Stimulated activated CD8-positive, alpha-beta memory T cell treated with anti-CD3 and anti-CD28 coated beads, Interleukin-2, amount 100 ng/mL, for 48 hours (primary cell): ENCODE measurements at places on chromosomes 3 and 15.
A peak's percentile ranks its signal among the peaks of the same experiment; 100 is the strongest.

DNA sequence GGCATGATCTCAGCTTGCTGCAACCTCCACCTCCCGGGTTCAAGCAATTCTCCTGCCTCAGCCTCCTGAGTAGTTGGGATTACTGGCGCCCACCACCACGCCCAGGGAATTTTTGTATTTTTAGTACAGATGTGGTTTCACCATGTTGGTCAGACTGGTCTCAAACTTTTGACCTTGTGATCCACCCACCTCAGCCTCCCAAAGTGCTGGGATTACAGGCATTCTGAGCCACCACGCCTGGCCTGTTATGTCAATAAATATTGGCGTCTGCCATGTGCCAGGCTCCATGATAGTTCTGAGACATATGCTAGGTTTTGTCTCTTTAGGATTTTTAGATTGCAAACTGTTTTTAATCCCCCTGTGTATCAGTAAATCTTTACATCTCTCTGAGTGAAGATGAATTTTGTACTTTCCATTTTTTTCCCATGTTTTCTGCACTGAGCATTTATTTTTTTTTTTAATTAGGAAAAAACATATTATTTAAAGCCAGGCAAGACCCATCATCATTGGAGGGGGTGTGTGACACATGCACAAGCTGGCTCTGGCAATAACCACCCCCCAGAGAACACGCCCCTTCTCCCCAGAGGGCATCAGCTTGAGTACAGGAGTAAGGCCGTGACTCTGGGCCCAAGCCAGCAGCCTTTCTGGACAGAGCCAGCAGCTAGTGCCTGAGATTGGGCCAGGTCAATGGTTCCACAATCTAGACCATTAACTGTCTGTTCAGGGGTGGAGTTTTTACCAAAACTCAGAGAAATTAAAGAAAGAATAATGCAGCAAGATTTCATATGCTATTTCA lies 51.0 kb upstream of the ATP1B3 start:
- no peak for DNase-seq

- no peak for DNase-seq
Observed at GRCh38 chr3:188776447-188776846, 395.3 kb upstream of the TPRG1 start.

GRCh38 chr15:56723787-56724186 lies 9.5 kb downstream of the ZNF280D start:
- no peak for DNase-seq

GRCh38 chr15:100592898-100593297 lies 9.1 kb downstream of the LINS1 start:
- no peak for DNase-seq

- DNase-seq: no peak
Observed at GRCh38 chr3:172300187-172300586, 148.1 kb downstream of the GHSR start.

GRCh38 chr15:78811124-78811824 lies at the start of gene ADAMTS7:
TSS of gene ADAMTS7 (minus strand) at chr15:78811464. CDS start at chr15:78811220, 244 bp downstream.
- DNase-seq: peak; percentile 37

- no peak for DNase-seq
Observed at GRCh38 chr3:154180836-154181691, 59.9 kb downstream of the ARHGEF26 start.

DNA sequence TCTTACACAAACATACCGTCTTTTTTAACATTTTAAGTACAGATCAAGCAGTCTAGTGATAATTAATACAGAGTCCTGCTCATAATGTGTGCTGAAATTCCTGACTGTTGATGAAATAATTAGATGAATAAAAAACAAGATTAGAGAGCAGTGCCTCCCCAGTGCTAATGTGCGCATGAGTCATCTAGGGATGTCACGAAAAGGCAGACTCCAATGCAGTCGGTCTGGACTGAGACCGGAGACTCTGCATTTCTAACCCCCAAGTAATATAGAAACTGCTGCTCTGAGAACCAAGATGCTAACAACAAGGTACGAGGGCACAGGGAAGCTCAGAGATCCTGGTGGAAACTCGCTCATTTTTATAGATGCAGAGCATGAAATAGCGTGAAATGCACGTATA lies 61.4 kb downstream of the COL8A1 start:
- no peak for DNase-seq

- no peak for DNase-seq
Observed at GRCh38 chr3:112685420-112685819, 44.5 kb upstream of the CCDC80 start.

DNA sequence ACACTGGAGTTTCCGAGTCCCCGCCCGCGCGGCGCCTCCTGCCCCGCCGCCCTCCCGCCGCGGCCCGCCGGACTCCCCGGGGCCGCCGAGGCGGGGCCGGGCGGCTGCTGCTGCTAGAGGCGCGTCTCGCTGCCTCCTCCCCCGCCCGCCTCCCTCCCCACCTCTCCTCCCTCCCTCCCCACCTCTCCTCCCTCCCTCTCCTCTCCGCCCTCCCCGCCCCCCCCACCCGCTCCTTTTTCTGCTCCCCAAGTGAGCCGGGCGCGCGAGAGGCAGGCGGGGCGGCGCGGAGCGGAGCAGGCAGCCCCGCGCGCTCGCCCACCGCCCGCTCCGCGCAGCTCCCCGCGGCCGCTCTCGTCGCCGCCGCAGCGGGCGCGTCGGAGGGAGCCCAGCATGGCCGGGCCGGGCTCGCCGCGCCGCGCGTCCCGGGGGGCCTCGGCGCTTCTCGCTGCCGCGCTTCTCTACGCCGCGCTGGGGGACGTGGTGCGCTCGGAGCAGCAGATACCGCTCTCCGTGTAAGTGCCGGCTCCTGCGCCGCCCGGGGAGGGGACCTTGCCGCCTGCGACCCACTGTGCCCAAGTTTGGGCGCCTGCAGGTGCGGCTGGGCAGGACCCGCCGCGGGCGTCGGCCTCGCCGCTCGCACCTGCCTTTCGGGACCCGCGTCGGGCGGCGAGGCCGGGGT lies at the start of gene CACNA2D3:
Gene CACNA2D3 (plus strand): TSS at position 229 of the 679 bp plus-strand sequence.
- no peak for DNase-seq

- no peak for DNase-seq
Observed at GRCh38 chr3:126274735-126275619, 82.2 kb downstream of the KLF15 start.
